ENCODE measurements at places on chromosomes 12 and 14. TPM values are rescaled to one million over a fixed set of nuclear protein-coding genes. Genes with fewer than 3 reads are reported as not detected.

DNA sequence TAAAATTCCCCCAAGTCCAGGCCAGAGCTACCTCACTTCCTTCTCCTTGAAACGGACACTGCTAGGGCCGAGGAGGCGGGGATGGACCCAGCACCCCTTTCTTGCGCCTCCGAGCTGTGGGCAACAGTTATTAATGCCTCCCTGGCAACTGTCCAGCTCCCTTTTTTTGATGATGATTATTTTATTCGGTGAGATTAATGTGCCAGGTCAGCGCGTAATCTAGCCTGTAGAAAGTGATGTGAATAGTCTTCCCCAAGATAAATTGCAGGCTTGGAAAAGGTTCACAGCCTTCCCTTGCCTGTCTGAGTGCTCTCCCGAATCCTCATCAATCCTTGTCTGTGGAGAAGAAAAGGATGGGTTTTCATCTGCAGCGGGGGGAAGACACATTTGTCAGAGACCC, 54.3 kb downstream of the RNFT2 start:
- DNase-seq, result no peak
- no peak overlapping the region for H3K4me3 ChIP-seq

DNA sequence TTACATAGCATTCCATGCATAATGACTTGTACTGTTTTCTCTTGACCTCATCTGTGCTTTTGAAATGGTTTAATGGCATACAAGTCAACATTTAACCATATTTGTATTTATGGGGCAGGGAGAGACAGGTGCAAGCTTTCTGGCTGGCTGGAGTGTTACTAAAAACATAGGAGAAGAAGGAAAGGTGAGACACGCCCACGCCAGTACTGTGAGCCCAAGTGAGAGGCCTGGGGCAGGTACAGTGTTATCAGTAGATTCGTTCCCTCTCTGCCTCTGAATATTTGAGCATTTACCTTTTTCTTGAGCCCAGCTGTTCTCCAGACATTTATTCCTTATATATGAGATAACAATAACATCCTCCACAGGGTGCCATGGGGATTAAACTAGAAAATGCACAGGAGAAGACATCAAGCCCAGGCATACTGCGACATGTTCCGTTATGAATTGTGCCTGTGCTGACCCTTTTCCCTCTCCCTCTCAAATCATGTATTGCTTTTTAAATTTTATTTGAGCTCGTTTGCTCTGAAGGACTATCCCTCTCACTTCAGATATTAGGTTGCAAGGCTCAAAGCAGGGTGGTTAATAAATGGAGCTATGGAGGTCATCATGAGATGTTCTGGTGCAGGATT, 34.6 kb upstream of the TUBA1C start:
- DNase-seq, result no peak
- H3K27me3 ChIP-seq, result no peaks in the 10 kb centered on the region
- H3K4me1 ChIP-seq, result peaks cover 34% of the 10 kb centered on the region
- H3K27ac ChIP-seq, result no peak overlapping the region

Gene KRT78
- not detected for polyA plus RNA-seq

- H3K4me3 ChIP-seq, result no peak overlapping the region
- H3K27ac ChIP-seq, result no peak overlapping the region
- no peaks in the 10 kb centered on the region for H3K4me1 ChIP-seq
- no peak for DNase-seq
- H3K36me3 ChIP-seq, result no peaks in the 10 kb centered on the region
- no peaks in the 10 kb centered on the region for H3K27me3 ChIP-seq
Measured at GRCh38 chr14:33999771-34000291, 49.0 kb upstream of the EGLN3 start.

DNA sequence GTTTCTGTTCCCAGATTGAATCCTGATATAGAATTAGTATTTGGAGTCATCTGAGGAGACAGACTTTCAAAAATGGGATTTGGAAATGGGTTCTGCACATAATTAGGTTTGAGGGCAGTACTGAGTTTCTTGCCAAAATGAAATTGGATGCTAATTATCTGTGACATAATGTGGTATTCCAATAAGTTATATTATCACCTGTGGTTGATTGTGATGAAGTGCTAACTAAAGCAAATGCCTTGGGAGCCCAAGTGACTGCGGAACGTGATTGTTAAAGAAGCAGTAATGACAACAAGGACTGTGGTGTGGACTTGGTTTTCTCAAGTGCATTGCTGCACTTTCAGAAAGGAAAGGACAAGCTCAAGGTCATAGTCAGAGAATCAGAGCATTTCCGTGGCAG, 337.0 kb downstream of the IPO8 start:
- no peaks in the 10 kb centered on the region for H3K27me3 ChIP-seq
- no peak overlapping the region for H3K27ac ChIP-seq
- DNase-seq, result no peak

All from heart right ventricle (tissue), 16 donors.